Activated CD4-positive, alpha-beta T cell treated with anti-CD3 and anti-CD28 coated beads, Interleukin-2, amount 50 U/mL, for 48 hours (primary cell): ENCODE measurements at places on chromosomes 6 and 20.

DNA sequence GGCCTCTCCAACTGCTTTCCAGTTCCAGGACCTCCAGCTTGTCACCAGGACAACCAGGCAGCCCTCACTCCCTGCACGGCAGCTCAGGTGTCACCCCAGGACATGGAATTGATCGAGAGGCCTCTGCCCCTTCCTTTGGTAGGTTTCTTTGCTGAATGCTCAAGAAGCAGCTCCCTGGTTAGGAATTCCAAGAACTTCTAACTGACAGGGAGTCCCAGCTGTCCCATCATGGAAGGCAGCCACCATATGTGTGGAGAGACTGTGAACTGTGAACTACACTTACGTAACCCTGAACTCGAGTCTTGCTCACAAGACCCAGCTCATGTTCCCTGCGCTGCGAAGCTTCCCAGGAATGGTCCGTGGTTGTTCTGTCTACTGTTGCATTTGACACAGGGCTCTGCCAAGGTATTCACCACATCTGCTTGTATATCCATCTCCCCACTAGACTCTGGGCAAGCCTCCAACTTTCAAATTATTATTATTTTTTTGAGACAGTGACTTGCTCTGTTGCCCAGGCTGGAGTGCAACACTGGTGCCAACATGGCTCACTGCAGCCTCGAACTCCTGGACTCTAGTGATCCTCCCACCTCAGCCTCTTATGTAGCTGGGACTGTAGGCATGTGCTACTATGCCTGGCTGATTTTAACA, 35.7 kb downstream of the MGME1 start:
- no peak for DNase-seq

GRCh38 chr6:162727322-162728182, at the start of the genes PACRG and PRKN:
Gene PACRG, plus strand, starts transcription at chr6:162727974.
Gene PRKN, minus strand, starts transcription at chr6:162727766.
- peak; percentile 98 for DNase-seq

DNA sequence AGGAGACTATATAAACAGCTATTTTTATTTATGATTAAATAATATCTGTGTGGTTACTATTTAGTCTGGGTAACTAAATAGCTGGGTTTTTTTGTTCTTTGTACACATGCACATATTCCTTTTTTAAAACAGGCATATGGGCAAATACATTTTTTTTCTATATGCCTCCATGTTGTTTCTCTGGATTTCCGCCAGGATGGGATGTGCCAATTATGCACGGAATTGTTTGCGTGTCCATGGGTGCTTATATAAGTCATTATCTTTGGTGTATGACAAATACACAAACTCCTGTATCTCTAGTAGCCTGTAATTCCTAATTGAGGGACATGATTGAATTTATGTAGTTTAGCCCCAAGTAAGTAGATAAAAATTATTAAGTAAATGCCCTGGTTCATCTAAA, 226.9 kb downstream of the BCKDHB start:
- no peak for DNase-seq

- peak; percentile 28 for DNase-seq
Measured at GRCh38 chr6:40788661-40789655, 201.8 kb upstream of the LRFN2 start.

- no peak for DNase-seq
Measured at GRCh38 chr6:3625149-3625979, 126.1 kb downstream of the PXDC1 start.

GRCh38 chr6:97440590-97441176, 157.7 kb upstream of the MMS22L start:
- DNase-seq = no peak

DNA sequence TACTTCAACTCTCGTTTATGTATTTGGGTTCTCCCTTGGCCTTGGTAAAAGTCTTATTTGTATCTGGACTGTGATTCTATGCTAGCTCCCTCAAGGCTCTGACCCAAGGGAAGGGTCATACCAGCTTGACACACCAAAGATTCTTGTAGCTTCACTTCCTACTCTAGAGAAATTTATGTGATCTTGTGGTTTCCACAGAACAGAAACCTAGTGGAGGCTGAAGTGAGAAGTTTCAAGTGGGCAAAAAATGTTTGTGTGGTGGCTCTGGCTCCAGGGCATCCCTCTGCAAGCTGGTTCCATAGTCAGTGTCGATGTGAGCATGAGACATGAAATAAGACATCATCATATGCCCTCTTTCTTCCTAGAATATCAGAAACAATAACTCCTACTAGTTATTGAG, 48.1 kb upstream of the TNFRSF21 start:
- no peak for DNase-seq
